ENCODE measurements at places on chromosomes 1 and 21.
A peak's percentile ranks its signal among the peaks of the same experiment; 100 is the strongest.

- no peak for DNase-seq
These were observed 19.1 kb downstream of the YY1AP1 start for GRCh38 chr1:155669233-155670162.

DNA sequence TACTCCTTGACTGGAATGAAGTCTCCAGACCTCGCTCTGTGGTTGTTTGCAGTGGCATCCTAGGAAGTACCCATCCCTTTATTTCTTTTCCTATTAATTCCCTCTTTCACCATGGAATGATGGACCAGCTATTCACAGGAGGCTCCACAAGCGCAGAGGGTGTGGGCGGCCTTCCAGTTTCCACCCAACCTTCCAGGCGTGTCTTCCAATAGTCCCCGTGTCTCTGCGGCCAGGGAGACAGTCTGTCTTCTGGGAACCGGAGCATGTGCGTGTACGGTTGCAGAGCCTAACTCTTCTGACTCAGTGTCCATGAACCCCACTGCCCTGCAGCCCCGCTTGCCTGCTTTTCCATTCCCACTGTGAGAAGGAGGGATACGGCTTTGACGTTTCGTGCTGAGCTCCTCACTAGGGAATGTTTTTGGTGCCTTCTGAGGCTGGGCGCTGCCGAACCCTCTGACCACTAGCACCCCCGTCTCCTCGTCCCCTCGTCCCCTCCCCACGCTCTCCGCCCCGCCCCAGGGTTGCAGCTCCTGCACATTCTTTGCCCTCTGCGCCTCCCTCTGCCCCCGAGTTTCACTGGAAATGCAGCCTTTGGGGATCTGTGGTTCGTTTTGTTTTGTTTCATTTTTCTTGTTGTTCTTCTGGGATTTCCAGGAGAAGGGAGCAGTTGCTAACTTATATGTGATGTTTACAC, 26.3 kb upstream of the FAM3B start:
- DNase-seq = no peak

DNA sequence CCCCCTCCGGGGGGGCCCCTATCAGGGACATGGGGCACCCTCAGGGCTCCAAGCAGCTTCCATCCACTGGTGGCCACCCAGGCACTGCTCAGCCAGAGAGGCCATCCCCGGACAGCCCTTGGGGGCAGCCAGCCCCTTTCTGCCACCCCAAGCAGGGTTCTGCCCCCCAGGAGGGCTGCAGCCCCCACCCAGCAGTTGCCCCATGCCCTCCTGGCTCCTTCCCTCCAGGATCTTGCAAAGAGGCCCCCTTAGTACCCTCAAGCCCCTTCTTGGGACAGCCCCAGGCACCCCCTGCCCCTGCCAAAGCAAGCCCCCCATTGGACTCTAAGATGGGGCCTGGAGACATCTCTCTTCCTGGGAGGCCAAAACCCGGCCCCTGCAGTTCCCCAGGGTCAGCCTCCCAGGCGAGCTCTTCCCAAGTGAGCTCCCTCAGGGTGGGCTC, 34.9 kb downstream of the TRIM11 start:
- DNase-seq = no peak

- DNase-seq = no peak
These were observed 15.0 kb upstream of the SARS1 start for GRCh38 chr1:109198745-109199144.

GRCh38 chr1:14597343-14598006, 1.0 kb upstream of the KAZN start:
- DNase-seq = no peak

GRCh38 chr1:22805672-22806038, 95.0 kb downstream of the EPHB2 start:
- DNase-seq = no peak

GRCh38 chr1:16677552-16678431, 11.0 kb upstream of the RNU1-3 start:
- DNase-seq = peak; percentile 91

GRCh38 chr1:115189814-115190539, 100.7 kb upstream of the TSPAN2 start:
- DNase-seq = no peak

GRCh38 chr1:156337052-156337887, 822 bp downstream of the CCT3 start:
- no peak for DNase-seq

GRCh38 chr1:109365642-109366204, 32.0 kb downstream of the SORT1 start:
- no peak for DNase-seq

- no peak for DNase-seq
These were observed 581.0 kb downstream of the AJAP1 start for GRCh38 chr1:5235355-5235899.

DNA sequence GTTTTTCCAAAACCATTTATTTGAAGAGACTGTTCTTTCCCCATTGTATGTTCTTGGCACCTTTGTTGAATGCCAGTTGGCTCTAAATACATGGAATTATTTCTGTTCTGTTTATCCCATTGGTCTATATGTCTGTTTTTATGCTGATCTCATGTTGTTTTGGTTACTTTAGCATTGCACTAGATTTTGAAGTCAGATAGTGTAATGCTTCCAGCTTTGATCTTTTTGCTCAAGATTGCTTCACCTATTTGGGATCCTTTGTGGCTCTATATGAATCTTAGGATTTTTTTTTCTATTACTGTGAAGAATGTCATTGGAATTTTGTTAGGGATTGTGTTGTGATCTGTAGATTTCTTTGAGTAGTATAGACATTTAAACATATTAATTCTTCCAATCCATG, 139.2 kb upstream of the GPR52 start:
- DNase-seq = no peak

- no peak for DNase-seq
These were observed 27.0 kb downstream of the PAX7 start for GRCh38 chr1:18657506-18658201.

- DNase-seq = no peak
These were observed 3.3 kb downstream of the URB1 start for GRCh38 chr21:32389337-32390015.

DNA sequence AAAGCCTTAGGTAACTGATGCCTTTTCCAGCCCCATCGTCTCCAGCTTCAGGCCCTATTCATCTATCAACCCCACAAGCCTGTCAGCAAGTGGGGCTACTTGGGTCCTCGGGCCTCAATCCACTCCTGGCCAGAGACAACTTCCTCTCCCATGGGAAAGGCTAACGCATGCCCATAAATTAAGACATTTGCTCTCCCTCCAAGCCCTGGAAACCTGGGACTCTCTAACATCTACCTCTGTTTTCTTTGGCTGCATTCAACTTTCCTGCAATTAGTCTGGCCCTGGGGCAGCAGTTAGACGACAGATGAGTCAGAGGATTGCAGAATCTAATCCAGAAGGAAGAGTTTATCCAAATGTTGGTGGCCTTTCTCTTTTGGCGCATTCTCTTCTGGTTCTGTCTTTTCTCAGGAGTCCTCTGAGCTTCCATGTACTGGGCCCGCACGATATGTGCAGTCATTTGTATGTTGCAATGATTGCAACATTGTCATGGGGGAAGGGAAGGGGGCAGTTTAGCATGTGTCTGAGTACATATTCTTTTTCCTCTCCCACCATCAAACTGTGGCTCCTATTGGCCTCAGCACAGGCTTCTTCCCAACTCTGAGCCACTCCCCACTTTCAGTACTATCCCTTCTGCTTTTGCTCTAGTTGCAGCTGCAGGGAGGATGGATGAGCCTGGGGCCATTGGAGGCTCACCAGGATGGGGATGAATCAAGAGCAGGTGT, 54.4 kb downstream of the NAV1 start:
- no peak for DNase-seq

- peak; percentile 24 for DNase-seq
These were observed 10.3 kb downstream of the ZNF687 start for GRCh38 chr1:151292207-151293030.

DNA sequence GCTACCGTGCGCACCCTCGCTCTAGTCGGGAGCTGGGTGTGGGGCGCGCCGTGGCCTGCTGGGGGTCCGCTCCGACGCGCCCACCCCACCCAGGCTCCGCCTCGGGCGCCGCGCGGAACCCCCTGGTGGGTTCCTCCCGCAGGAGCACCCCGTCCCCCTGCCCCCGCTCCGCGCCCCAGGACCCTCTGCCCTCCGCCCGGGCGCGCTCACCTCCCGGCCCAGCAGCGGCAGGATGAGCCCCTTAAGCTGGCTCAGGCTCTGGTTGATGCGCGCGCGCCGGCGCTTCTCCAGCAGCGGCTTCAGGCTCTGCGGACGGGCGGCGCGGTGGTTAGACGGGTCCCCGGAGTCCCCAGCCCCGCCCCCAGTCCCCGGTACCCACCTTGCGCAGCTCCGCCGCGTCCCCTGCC, 319 bp downstream of the HES2 start:
- DNase-seq = no peak

DNA sequence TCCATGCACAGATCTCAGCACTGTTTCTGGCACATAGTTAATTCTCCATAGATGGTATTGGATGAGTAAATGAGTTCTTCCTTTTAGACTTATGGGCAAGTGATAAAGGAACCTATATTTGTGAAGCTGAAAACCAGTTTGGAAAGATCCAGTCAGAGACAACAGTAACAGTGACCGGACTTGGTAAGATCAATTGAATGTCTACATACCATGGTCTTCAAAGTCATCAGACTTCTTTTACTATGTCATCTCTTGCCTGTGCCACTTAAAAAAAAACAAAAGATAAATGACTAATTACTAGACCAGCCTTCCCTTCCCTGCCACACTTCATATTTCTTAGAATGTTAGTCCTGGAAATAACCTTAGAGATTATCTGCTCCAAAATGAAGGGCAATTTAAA, 246.7 kb downstream of the HMCN1 start:
- DNase-seq = no peak

DNA sequence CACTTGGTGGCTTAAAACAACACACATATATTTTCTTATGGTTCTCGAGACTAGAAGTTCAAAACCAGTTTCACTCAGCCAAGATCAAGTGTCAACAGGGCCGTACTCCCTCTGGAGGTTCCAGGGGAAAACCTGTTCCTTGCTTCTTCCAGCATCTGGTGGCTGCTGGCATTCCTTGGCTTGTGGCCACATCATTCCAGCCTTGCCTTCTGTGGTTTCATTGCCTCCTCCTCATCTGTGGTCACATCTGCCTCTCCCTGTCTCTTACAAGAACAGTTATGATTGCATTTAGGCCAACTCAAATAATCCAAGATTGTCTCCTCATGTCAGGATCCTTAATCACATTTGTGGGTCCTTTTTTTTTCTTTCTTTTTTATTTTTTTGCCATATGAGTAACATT, 240.7 kb upstream of the HOOK1 start:
- no peak for DNase-seq

Measured in Jurkat, Clone E6-1 (cell line).